ENCODE measurements at places on chromosomes 6 and 20. TPM values are rescaled to one million over a fixed set of nuclear protein-coding genes. Genes with fewer than 3 reads are reported as not detected.

DNA sequence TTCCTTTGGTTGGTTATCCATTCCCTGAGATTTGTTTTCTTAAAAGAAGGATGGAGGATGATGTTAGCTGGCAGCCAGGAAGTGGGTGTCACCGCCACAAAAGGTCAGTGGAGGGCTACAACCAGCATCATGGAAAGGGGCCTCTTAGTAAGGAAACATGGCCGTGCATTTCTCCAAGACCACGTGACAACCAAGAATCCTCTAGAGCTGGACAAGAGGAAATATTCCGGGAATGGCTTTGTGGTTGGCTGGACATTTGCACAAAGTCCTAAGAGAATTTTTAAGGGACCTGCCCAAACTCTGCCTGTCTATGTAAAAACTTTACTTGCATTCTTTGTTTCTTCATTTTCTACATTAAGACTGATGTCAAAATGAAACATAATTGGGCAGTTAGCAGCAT lies 399.9 kb upstream of the MARCKS start:
- no peaks in the 10 kb centered on the region for H3K4me1 ChIP-seq
- H3K36me3 ChIP-seq = no peaks in the 10 kb centered on the region
- no peaks in the 10 kb centered on the region for H3K27me3 ChIP-seq

- H3K27ac ChIP-seq = no peak overlapping the region
- no peaks in the 10 kb centered on the region for H3K27me3 ChIP-seq
- no peak for DNase-seq
- no peaks in the 10 kb centered on the region for H3K36me3 ChIP-seq
- no peak overlapping the region for H3K4me3 ChIP-seq
- peaks cover 13% of the 10 kb centered on the region for H3K4me1 ChIP-seq
Observed at GRCh38 chr6:124991764-124992295, 29.6 kb downstream of the RNF217 start.

- H3K27me3 ChIP-seq = no peaks in the 10 kb centered on the region
- DNase-seq = no peak
- no peaks in the 10 kb centered on the region for H3K36me3 ChIP-seq
- H3K4me1 ChIP-seq = peaks cover 34% of the 10 kb centered on the region
- H3K4me3 ChIP-seq = peak overlapping the region; percentile 70
- H3K27ac ChIP-seq = peak overlapping the region; percentile 93
Observed at GRCh38 chr6:143679041-143679440, 1.3 kb downstream of the PHACTR2 start.

DNA sequence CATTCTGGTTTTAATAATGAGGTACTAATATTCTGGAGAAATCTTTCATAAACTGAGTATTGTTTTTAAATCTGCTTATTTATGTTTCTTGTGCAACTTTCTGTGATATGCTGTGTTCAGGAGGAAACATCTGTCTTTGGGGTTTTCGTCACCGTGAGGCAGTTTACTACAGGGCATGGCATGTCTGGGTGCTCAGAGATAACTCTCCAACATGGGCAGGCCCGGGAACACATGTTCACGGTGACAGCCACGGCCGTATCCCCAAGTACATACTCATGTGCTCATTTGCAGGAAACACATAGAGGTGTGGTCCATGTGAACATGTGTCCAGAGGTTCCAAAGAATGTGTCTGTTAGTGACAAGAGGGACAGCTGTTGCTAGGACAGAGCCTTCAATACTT lies 62.1 kb upstream of the CNKSR3 start:
- no peak overlapping the region for H3K27ac ChIP-seq
- no peaks in the 10 kb centered on the region for H3K36me3 ChIP-seq
- H3K4me1 ChIP-seq = no peaks in the 10 kb centered on the region

- no peak for DNase-seq
- H3K4me3 ChIP-seq = no peak overlapping the region
- H3K27me3 ChIP-seq = peaks cover 7% of the 10 kb centered on the region
- no peak overlapping the region for H3K27ac ChIP-seq
- H3K4me1 ChIP-seq = peaks cover 19% of the 10 kb centered on the region
Observed at GRCh38 chr20:62607366-62608217, 34.7 kb upstream of the SLCO4A1 start.

DNA sequence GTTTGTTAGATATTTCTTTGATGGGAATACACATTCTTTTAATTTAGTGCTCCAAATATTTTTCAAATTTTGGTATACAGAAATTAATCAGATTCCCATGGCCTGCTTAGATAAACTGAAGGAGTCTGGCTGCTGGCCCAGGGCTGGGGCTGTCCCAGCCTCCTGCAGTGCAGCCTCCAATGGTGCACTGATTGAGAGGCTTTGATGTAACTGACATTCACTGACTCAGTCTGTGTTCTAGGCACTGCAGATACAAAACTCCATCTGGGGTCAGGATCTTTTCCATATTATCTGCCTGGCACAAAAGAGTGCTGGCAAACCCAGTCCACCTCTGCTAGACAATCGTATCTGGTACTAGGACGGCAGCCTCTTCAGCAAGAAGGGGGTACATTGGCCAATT lies 64.8 kb downstream of the GRIK2 start:
- no peak for DNase-seq
- H3K4me1 ChIP-seq = no peaks in the 10 kb centered on the region
- no peaks in the 10 kb centered on the region for H3K27me3 ChIP-seq
- no peak overlapping the region for H3K27ac ChIP-seq

GRCh38 chr20:18721551-18722115 lies 92.0 kb upstream of the SCP2D1 start:
- DNase-seq = no peak
- H3K27ac ChIP-seq = no peak overlapping the region
- H3K4me3 ChIP-seq = no peak overlapping the region
- H3K4me1 ChIP-seq = no peaks in the 10 kb centered on the region

DNA sequence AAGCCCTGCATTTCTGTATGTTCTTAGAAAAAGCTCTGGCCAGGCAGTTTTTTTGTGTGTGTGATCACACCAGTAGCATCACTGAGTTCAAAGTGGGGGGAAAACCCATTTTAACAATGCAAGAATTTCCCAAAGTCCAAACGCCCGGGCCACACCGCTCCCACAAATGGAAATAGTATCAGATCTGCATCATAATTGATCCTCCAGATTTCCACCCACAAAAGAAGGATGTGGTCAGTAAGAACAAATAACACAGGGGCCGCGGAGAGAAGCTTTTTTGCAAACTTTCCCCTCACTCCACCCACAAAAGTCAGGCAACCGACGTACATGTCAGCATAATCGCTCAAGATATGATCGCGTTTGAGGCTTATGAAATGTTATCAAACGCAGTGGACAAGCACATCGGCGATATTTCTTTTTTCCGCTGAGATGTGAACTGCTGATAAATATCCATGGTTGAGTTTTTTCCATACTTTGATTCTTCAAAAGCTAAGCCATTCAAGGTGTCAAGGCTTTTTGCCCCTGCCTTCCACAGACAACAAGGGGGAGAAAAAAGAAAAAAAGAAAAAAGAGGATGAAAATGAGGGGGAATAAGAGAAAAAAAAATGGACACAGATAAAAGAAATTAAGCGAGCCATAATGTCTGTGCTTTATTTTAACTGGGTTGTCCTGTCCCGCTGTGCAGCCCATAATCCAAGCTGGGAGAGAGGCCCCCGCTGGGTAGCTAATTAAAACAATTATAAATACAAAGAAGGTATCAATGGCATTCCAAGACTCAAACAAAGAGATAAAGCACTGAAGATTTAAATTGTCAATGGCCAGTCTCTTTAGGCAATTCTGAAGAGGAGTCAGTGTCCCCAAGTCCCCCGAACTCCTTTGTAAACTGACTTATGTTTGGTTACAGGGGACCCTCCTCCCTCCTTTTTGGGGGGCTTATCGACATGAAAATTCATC lies 143.5 kb downstream of the ZFP64 start:
- no peaks in the 10 kb centered on the region for H3K27me3 ChIP-seq
- H3K4me1 ChIP-seq = peaks cover 8% of the 10 kb centered on the region
- no peaks in the 10 kb centered on the region for H3K36me3 ChIP-seq
- H3K27ac ChIP-seq = no peak overlapping the region

DNA sequence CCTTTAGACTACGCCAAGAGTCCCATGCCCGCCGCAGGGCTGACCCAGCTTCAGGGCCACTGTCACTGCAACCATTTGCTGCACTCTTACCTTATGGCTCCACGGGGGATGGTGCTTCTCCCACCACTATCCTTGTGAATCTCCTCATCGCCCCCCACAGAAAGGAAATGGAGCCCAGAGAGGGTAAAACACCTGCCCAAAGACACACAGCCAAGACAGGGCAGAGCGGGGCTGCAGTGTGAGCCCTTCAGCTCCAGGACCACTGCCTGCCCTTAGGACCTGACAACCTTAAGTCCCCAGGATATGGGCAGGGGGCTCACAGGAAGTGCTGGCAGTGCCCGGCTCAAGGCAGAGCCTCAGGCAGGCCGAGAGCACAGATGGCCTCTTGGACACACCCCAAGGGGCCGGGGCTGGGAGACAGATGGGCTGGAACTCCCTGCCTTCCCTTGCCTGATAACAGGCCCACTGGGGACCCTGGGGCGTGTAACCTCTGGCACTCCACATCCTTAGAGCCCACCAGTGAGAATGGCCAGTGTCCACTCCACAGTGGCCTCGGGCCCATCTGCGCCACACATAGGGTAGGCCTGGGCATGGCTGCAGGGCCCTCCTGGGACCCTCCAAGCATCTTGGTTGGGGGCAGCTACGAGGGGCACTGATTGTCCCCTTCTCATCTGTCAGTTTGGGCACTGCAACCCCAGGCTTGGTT lies 265.2 kb downstream of the TAF4 start:
- no peak overlapping the region for H3K27ac ChIP-seq
- H3K4me3 ChIP-seq = no peak overlapping the region
- H3K36me3 ChIP-seq = no peaks in the 10 kb centered on the region
- no peak for DNase-seq

GRCh38 chr6:86969573-86969972 lies 32.2 kb downstream of the HTR1E start:
- H3K27me3 ChIP-seq = no peaks in the 10 kb centered on the region
- DNase-seq = no peak
- H3K4me1 ChIP-seq = no peaks in the 10 kb centered on the region
- no peaks in the 10 kb centered on the region for H3K36me3 ChIP-seq

DNA sequence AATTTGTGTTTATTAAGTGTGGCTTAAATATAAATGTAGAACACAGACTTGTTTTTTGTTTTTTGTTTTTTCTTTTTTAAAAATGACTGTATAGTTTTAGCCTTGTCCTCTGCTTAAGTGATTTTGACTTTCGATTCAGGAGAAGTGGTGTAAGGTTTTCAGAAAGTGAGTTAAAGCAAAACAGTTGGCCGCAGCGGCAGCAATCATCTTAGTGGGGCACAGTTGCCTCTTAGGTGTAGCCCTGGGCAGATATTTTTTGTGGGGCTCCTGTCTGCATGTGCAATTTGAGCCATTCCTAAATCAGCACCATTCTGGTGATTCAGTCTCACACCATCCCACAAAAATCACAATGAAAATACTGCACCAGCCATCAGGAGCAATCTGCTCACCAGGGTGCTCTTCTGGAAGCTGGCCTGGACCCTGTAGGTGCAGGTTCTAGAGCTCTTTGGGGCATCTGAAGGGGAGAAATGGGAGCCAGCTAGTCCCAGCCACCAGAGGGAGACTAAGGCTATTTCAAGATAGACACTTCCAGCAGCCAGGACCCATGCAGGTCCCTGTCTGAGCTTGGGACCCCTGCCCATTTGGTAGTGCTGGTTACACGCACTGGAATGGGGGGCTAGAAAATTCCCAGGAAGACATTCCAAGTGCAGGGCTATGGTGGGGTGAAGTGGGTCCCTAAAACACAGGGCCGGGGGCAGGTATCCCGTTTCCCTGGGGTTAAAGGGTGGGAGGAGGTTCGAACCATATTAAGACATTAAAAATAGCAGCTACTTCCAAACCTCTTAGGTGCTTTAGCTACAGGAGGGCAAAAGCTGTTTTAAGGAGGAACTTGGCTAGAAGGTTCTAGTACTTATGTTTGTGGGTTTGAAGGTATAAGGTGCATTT lies 156.6 kb downstream of the NFATC2 start:
- no peaks in the 10 kb centered on the region for H3K36me3 ChIP-seq
- H3K27ac ChIP-seq = no peak overlapping the region
- peak; percentile 41 for DNase-seq

- DNase-seq = no peak
- H3K4me3 ChIP-seq = no peak overlapping the region
- no peaks in the 10 kb centered on the region for H3K27me3 ChIP-seq
- no peaks in the 10 kb centered on the region for H3K36me3 ChIP-seq
- no peak overlapping the region for H3K27ac ChIP-seq
Observed at GRCh38 chr20:16360668-16361067, 212.6 kb downstream of the KIF16B start.

DNA sequence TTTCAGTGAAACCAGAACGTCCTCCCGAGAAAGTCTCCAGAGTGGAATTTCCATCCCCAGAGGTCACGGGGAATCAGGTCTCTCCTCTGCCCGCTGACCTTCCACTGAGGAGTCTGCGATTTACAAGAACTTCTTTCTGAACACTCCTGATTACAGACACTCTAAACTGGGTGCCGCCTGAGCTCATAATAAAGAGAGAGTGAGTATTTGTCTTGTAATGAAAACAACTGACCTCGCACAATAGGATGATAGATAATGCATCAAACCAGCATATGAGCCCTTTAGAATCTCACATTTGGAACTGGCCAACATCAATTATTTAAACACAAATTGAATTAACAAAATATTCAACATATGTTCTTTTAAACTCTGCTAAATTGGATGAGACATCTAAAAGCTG lies 47.5 kb downstream of the DLL1 start:
- no peaks in the 10 kb centered on the region for H3K4me1 ChIP-seq
- H3K27me3 ChIP-seq = peaks cover 19% of the 10 kb centered on the region
- DNase-seq = no peak
- H3K36me3 ChIP-seq = no peaks in the 10 kb centered on the region
- H3K27ac ChIP-seq = no peak overlapping the region

DNA sequence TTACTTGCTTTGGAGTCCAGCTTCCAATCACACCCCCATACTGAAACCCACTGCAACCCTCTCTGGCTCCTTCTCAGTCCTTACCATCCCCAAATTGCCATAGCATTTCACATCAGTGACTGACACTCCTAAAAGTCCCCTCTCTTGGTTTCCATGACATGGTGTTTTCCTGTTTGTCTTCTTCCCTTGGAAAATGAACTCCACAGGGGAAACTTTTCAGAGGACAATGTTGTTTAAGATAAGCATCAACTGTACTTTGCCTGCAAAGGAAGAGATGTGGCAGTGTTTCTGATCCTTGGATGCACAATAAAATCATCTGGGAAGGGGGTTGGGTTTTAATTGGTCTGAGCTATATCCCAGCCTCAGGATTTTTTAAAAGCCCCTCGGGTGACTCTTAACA lies 214.9 kb downstream of the HACE1 start:
- peak overlapping the region; percentile 45 for H3K27ac ChIP-seq
- no peak overlapping the region for H3K4me3 ChIP-seq
- DNase-seq = no peak
- H3K36me3 ChIP-seq = no peaks in the 10 kb centered on the region
- H3K4me1 ChIP-seq = peaks cover 17% of the 10 kb centered on the region
- no peaks in the 10 kb centered on the region for H3K27me3 ChIP-seq

CTCFL gene
- total RNA-seq = not detected

SIRPD gene
- 0.78 TPM for total RNA-seq

HEY2 gene
- total RNA-seq = 2.2 TPM

PRICKLE4 gene
- 14.2 TPM for total RNA-seq

TRAPPC3L gene
- total RNA-seq = 0.64 TPM

RALY gene
- total RNA-seq = 130 TPM

C4A gene
- 200 TPM for total RNA-seq

Measured in upper lobe of right lung (tissue), 1 donor.